ENCODE measurements at places on chromosomes 4 and X.

DNA sequence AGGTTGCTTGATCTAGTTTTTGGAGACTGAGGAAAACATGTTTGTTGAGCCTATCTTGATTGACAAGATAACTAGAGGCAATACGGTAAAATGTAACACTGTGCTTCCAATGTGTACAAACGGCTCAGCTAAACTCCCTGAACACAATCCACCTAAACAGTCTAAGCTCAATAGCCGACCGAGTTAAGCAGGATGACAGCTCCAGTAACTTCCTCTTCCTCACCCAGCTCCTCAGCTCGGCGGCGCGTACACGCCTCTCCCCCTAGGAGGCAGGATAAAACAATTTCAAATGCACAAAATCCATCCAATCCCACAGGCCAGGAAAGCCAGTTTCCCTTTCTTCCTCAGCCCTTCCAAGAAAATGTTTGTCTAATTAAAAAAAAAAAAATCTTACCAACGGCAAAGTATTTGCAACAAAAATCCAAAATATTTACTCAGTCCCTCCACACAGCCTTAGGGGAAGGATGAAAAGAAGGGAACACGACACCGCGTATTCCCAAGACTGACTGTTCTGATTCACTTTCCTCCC lies 1.0 kb downstream of the CNOT6L start:
- DNase-seq = peak; percentile 7

GRCh38 chr4:89653012-89653411 lies 183.9 kb downstream of the SNCA start:
- DNase-seq = no peak

GRCh38 chrX:106780264-106780663 lies 22.2 kb upstream of the TBC1D8B start:
- DNase-seq = no peak

DNA sequence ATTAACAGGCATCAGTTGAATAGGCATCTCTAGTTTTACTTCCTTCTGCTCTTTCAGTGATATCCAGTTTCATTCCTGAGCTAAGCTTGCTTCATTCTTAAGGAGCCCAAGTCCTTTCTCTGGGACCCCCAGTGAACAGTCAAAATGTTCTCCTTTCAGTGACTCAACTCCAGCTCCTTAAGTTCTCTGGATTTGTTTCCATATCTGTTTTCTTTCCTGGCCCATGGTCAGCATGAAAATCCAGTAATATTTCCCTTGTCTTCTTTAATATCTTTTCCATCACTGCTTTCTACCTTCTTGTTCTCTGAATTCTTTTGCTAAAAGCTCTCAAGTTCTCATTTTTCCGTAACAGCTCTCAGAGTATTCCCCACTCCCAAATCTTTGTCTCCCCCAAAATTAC lies 25.5 kb downstream of the ADGRL3 start:
- no peak for DNase-seq

- DNase-seq = no peak
Observed at GRCh38 chr4:185969657-185970056, 99.3 kb upstream of the TLR3 start.

GRCh38 chr4:151960449-151961230 lies 199.8 kb upstream of the GATB start:
- DNase-seq = no peak

- DNase-seq = no peak
Observed at GRCh38 chr4:1883583-1883982, 12.4 kb downstream of the NSD2 start.

DNA sequence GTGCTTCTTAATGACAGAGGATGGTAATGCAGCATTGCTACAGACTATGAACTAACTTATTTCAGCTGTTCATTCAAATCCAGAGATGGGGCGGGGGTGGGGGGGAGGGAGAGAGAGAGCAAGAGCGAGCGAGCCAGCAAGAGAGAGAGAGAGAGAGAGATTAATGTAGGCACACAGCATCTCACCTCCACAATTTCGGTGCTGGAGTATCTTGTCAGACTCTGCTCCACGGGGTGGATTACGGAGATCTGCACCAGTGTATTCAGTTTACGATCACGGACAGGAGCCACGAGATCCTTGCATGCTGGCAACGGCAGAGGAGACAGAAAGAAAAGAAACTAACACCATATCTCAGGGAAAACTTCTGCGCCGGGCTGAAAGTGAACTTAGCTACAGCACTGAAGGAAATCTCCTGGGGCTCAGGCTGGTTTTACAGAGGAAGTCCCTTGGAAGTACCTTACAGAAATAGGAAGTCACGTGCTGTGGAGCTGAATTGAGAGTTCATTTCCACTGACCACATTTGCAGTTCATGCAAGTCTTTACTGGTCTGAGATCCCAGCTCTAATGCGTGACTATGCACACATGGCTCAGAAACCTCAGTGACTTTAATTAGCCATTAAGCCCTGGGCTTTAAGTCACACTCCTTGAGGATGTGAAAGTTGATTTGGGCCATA lies 440.9 kb downstream of the INPP4B start:
- peak; percentile 30 for DNase-seq

DNA sequence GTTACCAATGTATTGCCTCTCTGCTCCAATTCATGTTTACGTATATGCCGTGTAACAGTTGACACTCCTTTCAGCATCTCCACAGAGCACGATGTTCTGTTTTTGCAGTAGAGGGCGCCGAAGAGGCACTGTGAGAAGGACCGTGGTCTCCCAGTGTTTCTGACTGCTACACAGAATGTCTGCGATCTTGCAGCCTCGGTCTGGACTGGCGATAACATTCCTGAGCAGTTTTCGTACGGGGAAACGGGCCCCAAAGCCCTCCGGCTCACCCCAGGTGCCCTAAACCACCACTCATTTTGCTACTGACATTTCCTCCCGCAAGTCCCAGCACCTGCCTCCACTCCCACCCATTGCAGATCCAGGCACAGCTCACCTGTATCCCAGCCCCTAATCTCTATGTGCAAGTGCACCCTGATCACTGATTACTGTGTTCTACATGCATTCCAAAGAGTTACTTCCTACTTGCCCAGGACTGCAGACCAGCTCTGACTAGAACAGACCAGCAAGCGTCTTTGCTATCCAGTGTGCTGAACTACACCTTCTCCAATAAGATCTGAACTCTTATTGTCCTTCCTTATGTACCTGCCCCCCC lies 12.4 kb upstream of the NFXL1 start:
- DNase-seq = peak; percentile 40

DNA sequence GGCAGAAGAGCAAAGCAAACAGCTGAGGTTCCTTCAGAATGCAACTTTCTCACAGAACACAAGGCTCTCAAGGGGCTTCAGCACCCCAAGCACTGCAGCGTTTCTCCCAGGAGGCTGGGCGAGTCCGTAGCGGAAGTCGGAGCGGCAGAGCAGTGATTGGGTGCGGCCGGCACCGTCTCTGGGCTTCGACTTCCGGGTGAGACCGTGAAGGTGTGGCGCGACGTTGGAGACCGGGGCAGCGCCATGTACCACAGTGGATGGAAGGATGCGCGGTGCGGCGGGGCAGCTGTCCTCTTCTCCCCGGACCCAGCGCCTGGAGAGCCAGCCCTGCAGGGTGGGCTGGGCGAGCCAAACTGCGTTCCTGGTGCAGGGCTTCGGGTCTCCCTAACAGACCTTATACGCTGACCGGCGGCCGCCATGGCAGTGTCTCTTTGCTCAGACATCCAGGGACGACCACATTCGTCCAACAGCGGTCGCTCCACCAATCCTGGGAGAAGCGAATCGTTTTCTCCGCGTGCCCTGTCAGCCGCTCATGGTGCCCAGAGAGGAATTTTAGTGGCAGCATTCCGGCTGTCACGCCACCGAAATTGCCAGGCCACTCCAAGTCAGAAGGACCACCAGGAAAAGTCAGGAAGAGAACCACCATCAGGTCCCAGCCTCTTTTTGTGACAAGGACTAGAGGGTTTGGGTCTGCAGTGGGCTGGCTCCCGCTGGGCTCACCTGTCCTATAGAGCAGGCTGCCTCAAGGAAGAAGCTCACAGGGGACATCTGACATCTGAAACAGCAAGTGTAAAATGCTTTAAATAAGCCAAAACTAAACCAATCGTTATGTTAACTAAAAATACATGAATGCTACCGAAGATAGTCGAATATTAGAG lies 20.5 kb downstream of the TRIM61 start:
- DNase-seq = peak; percentile 56

DNA sequence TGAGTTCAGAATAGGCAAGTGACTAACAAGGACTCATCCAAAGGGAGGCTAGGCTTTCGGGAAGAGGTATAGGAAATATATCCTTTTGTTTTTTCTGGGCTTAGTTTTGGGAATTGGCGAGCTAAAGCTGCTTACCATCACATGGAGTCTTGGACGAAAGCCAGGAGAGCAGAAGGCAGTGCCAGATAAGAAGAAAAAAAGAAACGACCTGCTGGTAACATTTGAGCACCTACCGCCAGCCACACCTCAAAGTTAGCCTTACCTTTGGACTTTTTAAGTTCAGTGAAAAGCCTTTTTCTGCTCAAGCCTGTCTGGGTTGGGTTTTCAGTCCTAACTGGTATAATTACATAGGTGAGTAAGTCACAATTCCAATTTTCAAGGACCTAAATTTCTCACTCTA lies 85.1 kb upstream of the LCORL start:
- no peak for DNase-seq

- no peak for DNase-seq
Observed at GRCh38 chr4:55725057-55725456, 89.0 kb upstream of the NMU start.

- no peak for DNase-seq
Observed at GRCh38 chr4:184693056-184693455, 40.8 kb downstream of the CENPU start.

- no peak for DNase-seq
Observed at GRCh38 chr4:141541851-141542250, 94.5 kb upstream of the IL15 start.

- no peak for DNase-seq
Observed at GRCh38 chrX:69305333-69306062, 140.2 kb upstream of the PJA1 start.

Measured in NK-92 treated with Interleukin-12 subunit alpha and Interleukin-12 subunit beta, amount 100 ng/mL, for 24 hours (cell line).